WERI-Rb-1 (cell line): ENCODE measurements at places on chromosomes 16 and 17.

DNA sequence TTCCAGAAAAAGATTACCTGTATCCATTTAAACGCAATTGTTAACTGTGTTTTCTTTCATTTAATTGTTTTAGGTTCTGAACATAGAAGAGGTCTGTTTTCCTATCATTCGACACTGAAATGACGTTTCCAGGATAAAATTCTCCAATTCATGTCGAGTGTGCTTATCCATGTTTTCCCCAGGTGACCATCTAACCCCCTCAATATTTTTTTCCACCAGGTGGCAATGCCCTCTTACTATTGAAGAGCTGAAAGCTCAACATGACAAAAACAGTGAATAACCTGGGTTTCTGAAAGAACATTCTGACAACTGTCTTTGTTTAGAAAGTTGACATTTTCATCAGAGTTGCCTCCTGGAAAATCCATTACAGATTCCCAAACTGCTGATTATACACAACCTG, 948.7 kb downstream of the KCNJ2 start:
- no peak for DNase-seq

DNA sequence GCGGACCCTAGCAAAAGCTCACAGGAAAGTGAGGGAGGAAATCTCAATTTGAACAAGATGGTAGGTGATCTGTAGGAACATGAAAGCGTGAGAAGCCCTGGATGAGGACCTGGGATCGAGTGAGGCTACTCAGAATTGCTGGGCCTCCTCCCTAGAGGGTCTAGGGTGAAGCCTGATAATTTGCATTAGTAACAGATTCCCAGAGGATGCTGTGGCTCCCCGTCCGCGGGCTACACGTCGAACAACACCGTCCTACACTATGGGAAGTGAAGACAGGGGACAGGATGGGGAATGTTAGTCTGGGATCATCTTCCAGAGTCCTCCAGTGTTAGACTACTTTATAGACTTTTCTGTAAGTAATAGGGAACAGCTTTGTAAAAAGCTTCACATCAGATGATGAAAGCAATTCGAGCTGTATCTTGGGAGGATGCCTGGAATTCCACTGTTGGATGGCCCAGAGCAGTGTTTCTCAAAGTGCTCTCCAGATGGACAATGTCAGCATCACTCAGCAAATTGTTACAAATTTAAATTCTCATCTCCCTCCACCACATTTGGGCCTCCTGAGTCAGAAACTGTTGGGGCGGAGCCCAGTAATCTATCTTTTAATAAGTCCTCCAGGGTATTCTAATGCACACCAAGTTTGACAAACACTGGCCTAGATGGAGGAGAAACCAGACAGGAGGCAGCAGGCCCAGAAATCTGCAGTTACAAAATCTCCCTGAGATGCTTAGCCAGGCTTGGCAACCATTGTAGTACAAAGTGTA, 6.5 kb downstream of the FNDC8 start:
- no peak for DNase-seq

GRCh38 chr17:73363442-73364154, 51.8 kb upstream of the CDC42EP4 start:
- no peak for DNase-seq

DNA sequence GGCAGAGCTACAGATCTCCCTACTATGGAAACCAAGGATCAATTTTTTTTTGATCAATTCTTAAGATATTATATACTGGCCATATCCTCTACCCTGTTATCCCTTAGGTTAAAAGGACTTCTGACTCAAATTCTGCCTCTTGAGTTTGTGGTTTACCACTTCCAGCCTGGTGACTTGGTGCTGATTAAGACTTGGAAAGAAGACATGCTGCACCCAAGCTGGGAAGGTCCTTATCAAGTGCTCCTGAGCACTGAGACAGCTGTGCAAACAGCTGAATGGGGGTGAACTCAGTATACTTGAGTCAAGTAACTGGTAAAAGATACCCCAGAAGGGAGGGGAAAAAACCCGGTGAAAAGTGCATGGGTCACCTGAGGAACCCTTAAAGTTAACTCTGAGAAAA, 20.5 kb upstream of the SPACA3 start:
- DNase-seq = no peak

GRCh38 chr17:47871048-47871447, 20.1 kb upstream of the SP6 start:
- DNase-seq = no peak

DNA sequence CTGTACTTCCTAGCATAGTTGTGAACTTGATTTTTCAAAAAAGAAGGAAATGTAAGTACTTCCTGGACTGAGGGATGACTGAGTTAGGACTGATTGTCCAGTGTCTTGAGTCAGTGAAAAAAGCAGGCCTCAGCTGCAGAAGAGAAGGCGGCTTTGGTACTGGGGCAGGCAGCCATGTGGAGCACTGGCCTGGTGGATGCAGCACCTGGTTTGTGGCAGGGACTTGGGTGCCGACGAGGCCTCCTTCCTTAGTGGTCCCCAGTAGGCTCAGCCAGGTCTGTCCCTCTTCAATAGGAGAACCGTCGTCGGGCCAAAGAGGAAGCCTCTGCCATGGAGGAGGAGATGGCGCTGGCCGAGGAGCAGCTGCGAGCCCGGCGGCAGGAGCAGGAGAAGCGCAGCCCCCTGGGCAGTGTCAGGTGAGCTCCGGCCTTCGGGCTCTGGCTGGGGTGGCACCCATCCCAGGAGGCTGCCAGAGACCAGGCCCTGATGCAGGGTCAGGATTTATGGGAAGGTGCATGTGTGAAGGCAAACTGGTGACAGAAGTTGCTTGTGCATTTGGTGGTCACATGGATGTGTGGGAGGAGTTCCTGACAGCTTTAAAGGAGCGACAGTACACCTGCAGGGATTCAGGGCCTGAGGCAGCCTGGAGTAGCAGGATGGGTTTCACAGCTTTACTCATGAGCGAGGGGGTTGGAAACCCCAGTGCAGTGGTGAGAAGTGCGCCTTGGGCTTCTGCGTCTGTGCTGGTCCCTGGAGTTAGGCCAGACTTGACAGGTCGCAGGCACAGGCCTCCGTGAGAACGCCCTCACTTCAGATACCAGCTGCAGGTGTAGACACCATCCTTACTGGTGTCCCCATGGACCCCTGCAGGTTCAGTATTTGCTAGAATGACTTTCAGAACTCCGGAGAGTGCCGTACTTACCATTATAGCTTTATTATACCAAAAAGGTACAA, 17.3 kb downstream of the DHX38 start:
- DNase-seq = no peak

GRCh38 chr17:29595943-29596774, 3.2 kb downstream of the ANKRD13B start:
- DNase-seq = no peak

GRCh38 chr17:29390851-29391631, 878 bp downstream of the TAOK1 start:
- DNase-seq = peak; percentile 29

DNA sequence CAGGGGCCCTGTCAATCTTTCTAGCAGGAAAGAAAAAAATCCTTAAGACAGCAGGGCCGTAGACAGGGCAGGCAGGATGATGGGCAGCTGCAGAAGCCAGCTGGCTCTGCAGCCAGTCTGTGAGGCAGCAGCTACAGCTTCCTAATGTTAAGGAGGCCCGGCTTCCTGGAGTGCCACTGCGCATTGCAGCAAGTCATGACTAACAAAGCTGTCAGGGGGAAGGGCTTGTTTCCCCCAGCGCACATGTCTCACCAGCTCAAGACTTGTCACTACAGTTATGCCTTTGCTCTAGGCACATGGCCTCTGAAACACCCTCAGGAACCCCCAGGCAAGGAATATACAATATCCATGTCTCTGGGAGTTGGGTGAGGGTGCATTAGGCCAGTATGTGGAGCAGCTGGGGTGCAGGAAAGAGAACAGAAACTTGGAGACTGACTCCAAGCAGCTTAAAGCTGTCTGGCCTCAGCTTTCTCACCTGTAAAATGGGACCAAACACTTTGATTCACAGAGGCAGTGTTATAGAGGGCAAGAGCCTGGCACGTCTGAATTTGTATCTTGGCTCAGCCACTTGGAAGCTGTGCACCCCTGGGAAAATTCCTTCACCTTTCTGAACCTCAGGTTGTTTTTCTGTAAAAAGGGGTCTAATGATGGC, 220.0 kb downstream of the HAPSTR1 start:
- DNase-seq = peak; percentile 55

DNA sequence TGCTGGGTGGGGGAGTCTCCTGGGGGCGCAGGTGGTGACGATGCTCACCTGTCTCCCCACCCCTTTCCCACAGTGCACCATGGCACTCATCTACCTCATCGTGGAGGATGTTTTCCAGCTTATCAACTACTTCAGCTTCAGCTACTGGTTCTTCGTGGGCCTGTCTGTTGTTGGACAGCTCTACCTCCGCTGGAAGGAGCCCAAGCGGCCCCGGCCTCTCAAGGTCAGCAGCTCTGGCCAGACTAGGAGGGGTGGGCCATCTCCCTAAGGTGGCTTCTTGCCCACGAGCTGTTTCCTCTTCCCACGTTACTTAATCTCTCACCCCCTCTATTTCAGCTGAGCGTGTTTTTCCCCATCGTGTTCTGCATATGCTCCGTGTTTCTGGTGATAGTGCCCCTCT, 14.5 kb downstream of the SLC7A6OS start:
- DNase-seq = no peak

DNA sequence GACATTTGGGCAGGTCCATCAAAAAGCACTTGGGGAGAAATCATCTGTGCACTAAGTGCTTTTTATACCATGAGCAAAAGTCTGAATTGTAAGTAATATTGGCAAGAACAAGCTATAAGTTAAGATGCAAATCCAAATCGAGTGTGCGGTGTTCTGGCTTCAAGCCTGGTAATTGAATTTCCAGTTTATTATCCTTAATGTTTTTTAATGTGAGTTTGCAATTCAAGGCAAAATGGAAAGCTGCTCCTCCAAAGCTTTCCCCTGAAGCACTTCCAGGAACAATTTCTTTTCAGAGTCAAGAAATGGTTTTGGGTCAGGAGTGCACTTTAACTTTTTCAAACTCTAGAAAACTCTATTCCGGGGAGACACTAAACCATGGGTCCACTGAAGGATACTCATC, 445.7 kb downstream of the TOX3 start:
- no peak for DNase-seq

- DNase-seq = no peak
These were observed 163.2 kb downstream of the PPM1E start for GRCh38 chr17:58918884-58919283.

DNA sequence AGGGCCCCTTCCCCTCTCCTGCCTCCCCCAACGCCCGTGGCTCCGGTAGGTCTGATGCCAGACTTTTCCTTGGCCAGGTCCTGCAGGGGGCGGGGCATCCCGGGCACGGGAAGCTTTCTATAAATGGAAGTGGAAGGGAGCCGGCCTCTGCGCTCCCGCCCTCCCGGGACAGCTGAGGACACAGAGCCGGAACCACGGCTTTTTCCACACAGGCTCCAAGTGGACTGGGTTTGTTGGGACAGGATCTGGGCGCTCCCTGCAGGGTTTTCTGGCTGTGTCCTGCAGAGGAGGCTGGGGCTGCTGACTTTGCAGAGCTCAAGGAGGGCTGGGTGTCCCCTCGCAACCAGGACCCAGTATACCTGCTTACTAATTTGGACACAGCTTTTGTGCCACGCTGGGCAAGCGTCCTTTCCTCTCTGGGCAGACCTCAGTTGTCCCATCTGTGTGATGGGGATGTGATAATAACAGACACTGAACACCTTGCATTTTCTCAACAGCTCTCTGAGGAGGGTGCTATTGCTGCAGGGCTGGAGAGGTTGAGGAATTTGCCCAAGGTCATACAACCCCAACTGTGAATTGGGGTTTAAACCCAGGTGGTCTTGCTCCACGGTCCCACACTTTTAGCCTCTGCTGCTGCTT, 1.8 kb downstream of the TNS4 start:
- peak; percentile 96 for DNase-seq

DNA sequence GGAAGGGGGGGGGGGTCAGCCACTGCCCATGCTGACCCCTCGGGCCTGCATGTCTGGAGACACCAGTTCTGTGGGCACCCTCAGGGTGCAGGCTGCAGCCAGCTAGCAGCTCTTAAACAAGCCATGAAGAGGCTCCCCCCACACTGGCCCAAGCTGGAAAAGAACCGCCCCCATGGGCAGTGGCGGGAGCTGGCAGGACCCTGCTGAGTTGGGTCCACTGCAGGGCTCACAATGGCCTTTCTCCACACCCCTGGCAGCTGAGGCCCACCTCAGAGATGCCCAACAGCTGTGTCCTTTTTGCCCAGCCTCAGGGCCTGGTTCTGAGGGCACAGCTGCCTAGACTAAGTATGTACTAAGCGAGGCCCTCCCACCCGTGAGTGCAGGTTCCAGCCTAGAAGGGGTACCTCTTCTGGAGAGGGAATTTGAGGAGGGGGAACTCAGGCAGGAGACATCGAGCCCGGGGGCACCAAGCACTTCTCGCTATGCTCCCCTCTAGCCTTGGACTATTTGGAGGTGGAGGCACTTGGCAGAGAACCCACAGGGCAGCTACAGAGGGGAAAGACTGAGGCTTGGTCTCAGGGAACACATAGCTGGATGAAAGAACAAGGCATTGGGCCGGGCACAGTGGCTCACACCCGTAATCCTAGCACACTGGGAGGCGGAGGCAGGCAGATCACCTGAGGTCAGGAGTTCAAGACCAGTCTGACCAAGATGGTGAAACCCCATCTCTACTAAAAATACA, 3.2 kb downstream of the THRA start:
- no peak for DNase-seq

DNA sequence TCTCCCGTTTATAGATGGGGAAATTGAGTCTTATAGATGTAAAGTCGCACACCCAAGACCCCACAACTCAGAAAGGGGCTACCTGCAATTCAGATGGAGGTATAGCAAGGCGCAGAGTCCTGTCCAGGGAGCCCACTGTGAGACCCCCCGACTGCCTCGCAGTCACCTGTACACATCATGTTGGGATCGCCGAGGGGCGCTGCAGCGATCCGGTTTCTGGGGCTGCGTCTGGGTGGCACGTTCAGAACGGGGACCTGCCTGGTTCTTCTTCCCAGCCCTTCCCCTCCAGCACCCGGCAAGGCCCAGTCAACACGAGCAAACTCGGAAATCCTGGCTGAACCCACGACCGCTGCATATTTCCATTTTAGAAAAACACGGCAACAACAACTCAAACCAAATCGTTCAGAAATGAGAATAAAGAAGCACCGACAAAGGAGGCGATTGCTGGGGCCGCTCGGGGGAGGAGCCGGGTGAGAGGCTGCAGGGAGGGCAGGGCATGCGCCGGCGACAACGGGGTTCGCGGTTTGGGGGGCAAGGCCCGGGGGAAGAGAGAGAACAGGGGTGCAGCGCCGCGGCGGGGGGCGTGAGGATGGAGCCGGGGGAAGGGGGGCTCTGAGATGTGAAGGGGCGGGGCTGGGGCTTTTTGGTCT, 643 bp downstream of the HSDL1 start:
- peak; percentile 14 for DNase-seq

GRCh38 chr17:57372156-57372555, 115.8 kb downstream of the MSI2 start:
- no peak for DNase-seq

DNA sequence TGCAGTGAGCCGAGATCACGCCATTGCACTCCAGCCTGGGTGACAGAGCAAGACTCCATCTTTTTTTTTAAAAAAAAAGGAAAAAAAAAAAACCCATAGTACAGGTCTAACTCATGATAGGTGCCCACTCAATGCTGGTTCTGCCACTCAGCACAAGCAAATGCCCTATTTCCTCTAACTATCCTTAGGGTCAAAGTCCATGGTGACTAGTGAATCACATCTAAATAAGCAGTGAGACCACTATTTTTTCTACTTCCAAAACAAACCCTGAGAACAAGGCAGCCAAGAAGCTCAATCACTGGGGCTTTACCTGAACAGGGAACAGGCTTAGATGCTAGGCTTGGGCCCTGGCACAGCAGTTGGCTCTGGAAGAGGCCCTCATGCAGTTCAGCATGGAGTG, 3.4 kb downstream of the BLTP2 start:
- no peak for DNase-seq

- DNase-seq = no peak
These were observed 121.7 kb downstream of the MYO1D start for GRCh38 chr17:32755045-32755805.

- DNase-seq = no peak
These were observed 221.2 kb downstream of the CA10 start for GRCh38 chr17:51937264-51937663.
